ENCODE measurements at places on chromosomes 7 and 10.
A peak's percentile ranks its signal among the peaks of the same experiment; 100 is the strongest.

GRCh38 chr7:1811850-1812508 lies 141.9 kb downstream of the ELFN1 start:
- DNase-seq, result no peak

- DNase-seq, result peak; percentile 22
Observed at GRCh38 chr10:124092250-124092859, 1.0 kb downstream of the CHST15 start.

DNA sequence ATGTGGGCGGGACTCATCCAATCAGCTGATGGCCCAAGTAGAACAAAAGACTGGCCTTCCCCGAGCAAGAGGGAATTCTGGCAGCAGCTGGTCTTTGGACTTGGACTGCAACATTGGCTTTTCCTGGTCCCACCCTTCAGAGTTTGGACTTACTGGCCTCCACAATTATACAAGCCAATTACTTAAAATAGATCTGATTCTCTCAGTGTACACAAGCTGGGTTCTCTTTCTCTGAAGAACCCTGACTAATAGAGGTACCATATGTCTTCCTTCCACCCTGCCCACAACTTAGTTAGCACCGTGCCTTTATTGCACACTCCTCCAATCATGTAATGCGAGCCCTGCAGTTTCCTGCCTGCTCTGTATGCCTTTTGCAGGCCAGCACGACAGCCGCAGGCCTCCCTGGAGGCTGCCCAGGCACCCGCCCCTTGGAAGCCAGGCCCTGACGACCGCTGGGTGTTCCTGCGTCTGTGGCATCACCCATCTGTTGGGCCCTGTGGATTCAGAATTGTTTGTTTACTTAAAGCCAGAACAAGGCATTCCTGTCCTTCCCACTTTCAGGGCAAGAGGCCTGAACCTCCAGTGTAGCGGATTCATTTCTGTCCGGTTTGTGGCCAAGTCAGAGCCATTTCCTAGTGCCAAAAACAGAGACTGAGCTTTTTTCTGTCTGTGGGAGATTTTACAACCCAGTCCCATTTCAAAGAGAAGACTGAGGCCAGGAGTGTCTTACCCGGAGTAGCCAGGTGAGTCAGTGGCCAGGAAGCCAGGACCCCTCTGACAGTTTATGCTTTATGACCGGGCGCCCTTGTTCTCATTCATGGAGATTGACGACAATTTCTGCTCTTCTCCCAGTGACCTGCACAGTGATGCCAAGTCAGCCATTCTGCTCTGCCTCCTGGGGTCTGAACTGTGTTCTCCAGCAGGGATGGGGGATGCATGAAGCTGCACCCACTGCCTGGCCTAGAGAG lies 968 bp upstream of the INMT start:
- peak; percentile 65 for DNase-seq

- DNase-seq, result no peak
Observed at GRCh38 chr10:31751051-31751737, 177.4 kb downstream of the ARHGAP12 start.

DNA sequence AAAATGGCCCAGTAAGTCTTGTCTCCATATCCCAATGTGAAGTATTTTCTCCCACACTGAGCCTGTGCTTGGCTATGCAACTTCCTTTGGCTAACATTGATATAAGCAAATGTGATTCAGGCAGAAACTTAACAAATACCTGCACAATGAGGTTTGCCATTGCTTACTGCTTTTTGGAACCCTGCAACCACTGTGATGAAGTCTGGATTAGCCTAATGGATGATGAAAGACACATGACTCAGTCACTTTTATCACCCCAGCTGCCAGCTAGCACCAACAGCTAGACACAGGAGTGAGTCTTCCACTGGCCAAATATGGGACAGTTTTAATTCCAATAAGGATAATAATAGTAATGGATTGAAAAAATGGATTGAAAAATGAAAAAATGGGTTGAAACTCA lies 854.5 kb downstream of the GRM8 start:
- no peak for DNase-seq

DNA sequence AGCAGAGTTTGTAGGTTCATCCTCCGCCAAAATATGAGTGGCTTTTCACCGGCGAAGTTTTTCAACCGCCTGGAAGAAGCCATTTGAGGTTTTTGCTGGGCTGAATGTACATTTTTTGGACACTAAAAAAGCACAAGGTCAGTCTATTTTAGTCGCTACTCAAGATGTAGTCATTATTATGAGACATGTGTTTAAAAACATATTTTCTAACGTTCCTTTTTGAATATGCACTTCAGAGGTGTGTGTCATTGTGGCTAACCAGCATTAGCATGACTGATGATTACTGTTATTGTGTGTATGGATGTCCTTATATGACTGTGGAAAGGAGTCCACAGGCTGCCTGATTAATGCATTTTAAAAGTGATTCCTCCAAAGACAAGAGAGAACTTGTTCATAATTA lies 605.4 kb downstream of the INHBA start:
- DNase-seq, result no peak

DNA sequence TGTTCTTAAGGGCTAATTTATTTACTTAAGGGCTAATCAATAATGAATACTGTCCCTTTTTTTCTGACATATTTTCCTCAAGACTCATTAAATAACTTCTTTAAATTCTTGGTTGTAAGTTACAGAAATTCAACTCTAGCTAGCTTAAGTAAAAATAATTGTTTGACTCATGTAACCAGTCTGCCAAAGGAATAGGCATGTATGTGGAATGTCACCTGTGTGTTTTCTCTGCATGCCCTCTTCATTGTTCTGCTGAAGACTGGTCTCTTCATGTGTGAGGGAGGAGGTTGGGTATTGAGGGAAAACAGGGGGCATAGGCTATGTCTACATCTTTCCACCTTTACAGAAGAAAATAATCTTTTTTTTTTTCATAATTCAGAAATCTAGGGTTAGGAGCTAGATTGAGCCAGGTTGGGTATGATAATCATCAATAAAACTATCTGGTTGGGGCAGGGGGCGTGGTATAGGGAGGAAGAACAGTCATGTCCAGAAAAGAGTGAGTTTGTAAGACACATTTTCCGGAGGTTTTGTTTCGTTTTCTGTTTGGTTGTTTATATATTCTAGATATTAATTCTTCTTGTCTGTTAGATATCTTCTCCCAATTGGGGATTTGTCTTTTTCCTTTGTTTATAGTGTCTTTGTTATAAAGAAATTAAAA lies 37.9 kb downstream of the EXOC4 start:
- DNase-seq, result no peak

Measured in mucosa of gallbladder (tissue), 1 donor.